ENCODE measurements at places on chromosomes 16 and 17. TPM values are rescaled to one million over a fixed set of nuclear protein-coding genes. Genes with fewer than 3 reads are reported as not detected.

Gene SDR42E1
- 0.41 TPM for total RNA-seq

Gene KRTAP1-1
- not detected for total RNA-seq

Gene CD7
- not detected for total RNA-seq

Gene KRTAP2-2
- total RNA-seq, result not detected

Gene HCRT
- total RNA-seq, result 0.41 TPM

Gene MSLN
- total RNA-seq, result not detected

Gene MEIOB
- total RNA-seq, result 0.41 TPM

Gene PHF23
- 34.6 TPM for total RNA-seq

Gene CNEP1R1
- total RNA-seq, result 74.6 TPM

All from frontal cortex (tissue), 4 donors.